ENCODE measurements at places on chromosomes 12 and 14.
A peak's percentile ranks its signal among the peaks of the same experiment; 100 is the strongest.

DNA sequence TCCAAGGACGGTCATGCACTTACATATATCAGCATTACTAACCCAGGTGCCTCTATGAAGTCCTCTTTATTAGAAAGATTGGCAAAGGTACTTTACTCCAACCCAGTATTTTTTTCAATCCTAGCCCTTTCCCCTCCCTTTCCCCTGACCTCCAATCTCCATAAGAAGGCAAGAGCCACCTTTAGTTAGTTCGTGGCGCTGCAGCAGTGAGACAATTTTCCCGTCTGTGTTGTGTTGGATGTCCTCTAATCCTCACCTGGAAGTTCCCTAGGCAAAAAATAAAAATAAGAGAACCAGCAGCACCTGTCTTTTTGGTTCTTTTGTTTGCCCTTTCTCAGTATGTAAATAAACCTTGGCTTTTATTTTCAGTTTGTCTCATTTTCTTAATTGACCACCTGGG lies 439.6 kb upstream of the LRFN5 start:
- DNase-seq, result no peak

GRCh38 chr12:49019443-49020324 lies 1.1 kb upstream of the PRKAG1 start:
- DNase-seq, result peak; percentile 67

- peak; percentile 74 for DNase-seq
These were observed 1.8 kb downstream of the GLI1 start for GRCh38 chr12:57461276-57461916.

GRCh38 chr14:75440733-75441477 lies 13.1 kb downstream of the JDP2 start:
- no peak for DNase-seq

DNA sequence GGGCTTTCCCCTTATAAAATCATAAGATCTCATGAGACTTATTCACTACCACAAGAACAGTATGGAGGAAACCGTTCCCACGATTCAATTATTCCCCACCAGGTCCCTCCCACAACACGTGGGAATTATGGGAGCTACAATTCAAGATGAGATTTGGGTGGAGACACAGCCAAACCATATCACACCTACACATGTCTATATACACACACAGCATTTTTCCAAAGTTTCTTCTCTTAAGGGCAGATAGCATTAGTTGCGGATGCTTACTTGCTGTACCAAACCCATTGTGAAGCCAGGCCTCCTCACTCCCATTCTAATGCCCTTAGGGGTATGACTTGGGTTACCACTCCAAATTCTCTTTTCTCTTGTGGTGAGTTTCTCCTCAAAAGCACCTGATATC lies 104.1 kb upstream of the RAP1B start:
- no peak for DNase-seq

GRCh38 chr12:16027002-16027401 lies 115.9 kb downstream of the DERA start:
- DNase-seq, result no peak

GRCh38 chr12:123073292-123073691 lies 77.6 kb downstream of the PITPNM2 start:
- DNase-seq, result no peak
